ENCODE measurements at places on chromosomes 3 and 15.

GRCh38 chr3:81302045-81302444 lies 459.4 kb downstream of the GBE1 start:
- DNase-seq, result no peak

- DNase-seq, result no peak
These were observed 130.8 kb downstream of the ZNF621 start for GRCh38 chr3:40655551-40655950.

DNA sequence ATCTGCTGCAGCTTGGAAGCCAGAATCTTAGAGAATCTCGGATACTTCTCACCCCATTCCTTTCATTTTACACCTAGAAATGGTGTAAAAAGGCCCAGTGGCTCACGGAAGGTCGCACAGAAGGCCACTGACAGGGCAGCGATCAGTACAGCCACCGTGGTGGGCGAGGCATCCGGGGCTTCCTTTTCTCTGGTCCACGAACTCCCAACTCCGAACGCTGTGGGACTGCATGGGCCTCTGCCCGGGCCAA lies 36.3 kb upstream of the POLG start:
- DNase-seq, result no peak

DNA sequence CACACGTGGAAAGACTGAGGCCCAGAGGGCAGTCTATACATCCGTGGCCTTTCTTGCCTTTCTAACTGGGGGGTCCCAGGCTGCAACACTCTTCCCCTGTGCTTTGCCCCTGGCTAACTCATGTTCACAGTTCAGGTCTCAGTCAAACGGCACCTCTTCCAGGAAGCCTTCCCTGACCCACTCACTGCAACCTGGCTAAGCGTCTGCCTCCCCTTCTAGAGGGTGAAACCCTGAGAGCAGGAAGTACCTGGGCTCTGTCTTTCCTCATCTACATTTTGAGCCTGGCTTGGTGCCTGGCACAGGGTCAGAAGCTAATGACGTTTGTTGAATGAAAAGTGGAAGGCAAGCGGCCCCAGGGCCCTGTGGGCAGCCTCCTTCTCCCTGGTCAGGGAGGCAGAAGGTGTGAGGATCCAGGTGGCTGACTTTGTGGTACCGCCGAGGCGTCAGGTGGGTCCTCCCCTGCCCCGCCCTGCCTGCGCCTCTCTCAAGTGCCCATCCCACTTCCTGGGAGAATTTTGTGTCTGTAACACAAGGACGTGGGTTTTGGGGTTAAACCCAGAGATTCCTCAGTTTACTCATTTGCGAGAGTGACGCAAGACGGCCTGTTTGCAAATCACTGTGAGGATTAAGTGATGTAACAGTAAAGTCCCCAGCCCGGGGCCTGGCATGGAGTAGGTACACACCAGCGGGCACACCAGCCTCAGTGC lies 32.1 kb downstream of the DNASE1L3 start:
- no peak for DNase-seq

DNA sequence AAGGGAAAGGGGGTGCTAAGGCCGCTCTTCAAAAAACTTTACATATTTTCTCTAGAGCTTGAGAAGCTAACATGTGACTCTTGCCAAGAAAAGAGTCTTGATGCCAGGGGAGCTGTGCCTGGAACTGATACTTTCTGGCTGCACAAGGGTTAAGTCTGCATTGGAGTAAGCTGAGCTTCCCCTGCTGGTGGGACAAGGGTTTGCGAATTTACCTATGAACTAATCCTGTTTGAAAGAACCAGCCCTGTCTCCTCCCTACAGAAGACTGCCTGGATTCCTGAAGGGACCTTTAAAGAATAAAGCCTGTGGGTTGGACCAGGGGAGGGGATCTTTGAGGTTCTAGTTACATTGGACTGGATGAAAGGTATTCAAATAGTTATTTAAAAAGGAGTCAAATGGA lies 58.3 kb upstream of the EPHA3 start:
- DNase-seq, result no peak
